PC-9 (cell line): ENCODE measurements at places on chromosomes 6 and 20. TPM values are rescaled to one million over a fixed set of nuclear protein-coding genes. Genes with fewer than 3 reads are reported as not detected.

DNA sequence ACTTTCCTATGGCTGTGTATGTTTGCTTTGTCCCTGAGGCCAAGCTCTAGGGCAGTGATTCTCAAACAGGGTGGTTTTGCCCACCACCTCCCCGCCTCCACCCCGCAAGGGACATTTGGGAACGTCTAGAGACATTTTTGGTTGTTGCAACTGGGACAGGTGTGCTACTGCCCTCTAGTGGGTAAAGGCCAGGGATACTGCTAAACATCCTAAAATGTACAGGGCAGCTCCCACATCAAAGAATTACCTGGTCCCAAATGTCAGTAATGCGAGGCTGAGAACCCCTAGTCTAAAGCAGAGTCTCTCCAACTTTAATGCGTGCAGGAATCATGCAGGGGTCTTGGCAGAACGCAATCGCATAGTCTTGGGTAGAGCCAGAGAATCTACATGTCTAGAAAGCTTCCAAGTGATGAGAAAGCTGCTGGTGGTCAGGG is 5.1 kb downstream of the KCNS1 start:
- no peak overlapping the region for H3K27ac ChIP-seq
- H3K36me3 ChIP-seq = no peaks in the 10 kb centered on the region

GRCh38 chr6:90940812-90941481 is 354.1 kb upstream of the MAP3K7 start:
- no peak overlapping the region for H3K27ac ChIP-seq
- no peak overlapping the region for H3K4me3 ChIP-seq
- no peaks in the 10 kb centered on the region for H3K27me3 ChIP-seq
- no peaks in the 10 kb centered on the region for H3K36me3 ChIP-seq
- no peaks in the 10 kb centered on the region for H3K4me1 ChIP-seq
- peak; percentile 42 for DNase-seq

LAMA2 gene
- total RNA-seq = 2.3 and 2.8 TPM in 2 replicates

KCNK16 gene
- not detected in 2 replicates for total RNA-seq

- no peak overlapping the region for H3K4me3 ChIP-seq
- H3K36me3 ChIP-seq = no peaks in the 10 kb centered on the region
- no peak overlapping the region for H3K27ac ChIP-seq
- no peaks in the 10 kb centered on the region for H3K27me3 ChIP-seq
Measured at GRCh38 chr6:166461821-166462460, 79.2 kb upstream of the MPC1 start.

WFDC5 gene
- total RNA-seq = not detected in 2 replicates

DNA sequence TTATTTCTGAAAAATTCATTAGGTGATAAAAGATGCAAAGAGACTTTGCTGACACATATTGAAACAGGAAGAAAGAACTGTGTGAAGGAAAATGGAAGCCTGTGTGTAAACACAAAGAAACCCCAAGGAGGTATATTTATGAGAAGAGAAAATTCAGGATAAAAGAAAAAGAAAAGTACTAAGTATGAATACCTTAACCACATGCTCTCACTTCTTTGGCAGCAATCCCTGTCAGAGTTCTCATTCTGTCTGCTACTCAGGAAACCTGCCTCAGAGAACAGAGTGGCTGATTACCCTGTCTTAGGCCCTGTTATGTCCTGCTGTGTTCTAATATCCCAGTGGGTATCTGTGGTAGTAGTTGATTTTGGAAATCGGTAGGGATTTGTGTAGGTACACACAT is 457.9 kb downstream of the TBC1D32 start:
- no peaks in the 10 kb centered on the region for H3K27me3 ChIP-seq
- no peaks in the 10 kb centered on the region for H3K36me3 ChIP-seq
- no peaks in the 10 kb centered on the region for H3K4me1 ChIP-seq
- no peak for DNase-seq
- H3K27ac ChIP-seq = no peak overlapping the region

MOCS1 gene
- total RNA-seq = not detected in 2 replicates

PLAGL2 gene
- 17.5 and 23.8 TPM in 2 replicates for total RNA-seq

FAM83C gene
- total RNA-seq = not detected in 2 replicates

- no peaks in the 10 kb centered on the region for H3K36me3 ChIP-seq
- H3K4me3 ChIP-seq = no peak overlapping the region
- no peak for DNase-seq
- H3K27me3 ChIP-seq = 0 out of 2 replicates have a peak, but pooled peaks cover 3% of the 10 kb centered on the region
Measured at GRCh38 chr6:99604166-99605073, 2.2 kb upstream of the PRDM13 start.

DNA sequence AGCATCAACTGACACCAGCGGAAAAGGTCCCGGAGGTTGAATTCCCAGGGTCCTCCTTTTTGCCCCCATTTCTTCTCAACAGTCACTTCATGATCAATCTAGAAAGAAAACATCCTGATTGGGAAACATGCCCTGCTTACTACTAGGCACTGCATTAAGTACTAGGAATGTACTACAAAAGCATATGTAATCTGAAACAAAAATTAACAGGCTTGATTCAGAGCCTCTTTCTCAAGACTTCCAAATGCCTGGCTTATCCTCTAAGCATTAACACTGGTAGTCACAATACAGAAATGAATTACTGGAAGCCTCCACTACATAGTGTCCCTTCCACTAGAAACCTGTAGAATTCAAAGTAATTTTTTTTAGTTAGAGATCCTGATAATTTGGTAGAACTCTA is 84.5 kb upstream of the LYRM2 start:
- no peak for DNase-seq
- H3K4me1 ChIP-seq = no peaks in the 10 kb centered on the region
- no peaks in the 10 kb centered on the region for H3K36me3 ChIP-seq
- no peak overlapping the region for H3K27ac ChIP-seq
- no peaks in the 10 kb centered on the region for H3K27me3 ChIP-seq
- no peak overlapping the region for H3K4me3 ChIP-seq

- DNase-seq = peak; percentile 81
Measured at GRCh38 chr6:155248008-155249001, 15.5 kb upstream of the CLDN20 start.

GPSM3 gene
- 8.6 and 10.4 TPM in 2 replicates for total RNA-seq
